Stimulated activated CD4-positive, alpha-beta T cell treated with anti-CD3 and anti-CD28 coated beads, TNF-alpha, amount 100 ng/mL, for 4 hours (primary cell): ENCODE measurements at places on chromosomes 5 and 9.
A peak's percentile ranks its signal among the peaks of the same experiment; 100 is the strongest.

DNA sequence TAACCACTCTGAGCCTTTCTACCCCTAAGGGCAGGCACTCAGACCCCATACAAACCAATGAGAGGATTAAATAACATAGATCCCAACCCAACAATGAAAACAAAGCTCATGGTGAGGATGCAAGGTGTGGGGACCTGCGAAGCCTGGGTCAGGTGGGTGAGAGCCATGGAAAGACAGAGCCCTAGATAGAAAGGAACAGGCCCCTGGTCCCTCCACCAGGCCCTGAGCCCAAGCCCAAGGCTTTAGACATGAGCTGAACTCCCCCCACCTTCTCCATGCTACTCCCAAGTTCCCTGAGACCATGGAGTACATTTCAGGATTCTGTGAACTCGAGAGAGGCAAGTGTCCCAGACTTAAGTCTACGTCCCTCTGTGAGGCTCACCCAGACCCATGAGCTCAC is 106.5 kb downstream of the SAXO1 start:
- DNase-seq, result no peak

DNA sequence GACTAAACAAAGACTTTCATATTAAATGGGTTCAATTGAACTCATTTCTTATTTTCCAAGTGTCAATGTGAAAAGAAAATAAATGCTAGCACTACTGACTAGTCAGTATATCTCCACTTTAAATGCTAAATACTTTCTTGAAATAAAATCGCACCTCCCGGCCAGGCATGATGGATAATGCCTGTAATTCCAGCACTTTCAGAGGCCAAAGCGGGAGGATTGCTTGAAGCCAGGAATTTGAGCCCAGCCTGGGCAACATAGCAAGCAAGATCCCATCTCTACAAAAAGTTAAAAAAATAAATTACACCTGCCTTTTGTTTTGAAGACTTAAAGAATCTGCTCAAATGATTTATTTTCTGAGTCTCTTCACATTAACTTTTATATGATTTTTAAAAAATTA is 34.7 kb downstream of the WDR36 start:
- DNase-seq, result no peak

DNA sequence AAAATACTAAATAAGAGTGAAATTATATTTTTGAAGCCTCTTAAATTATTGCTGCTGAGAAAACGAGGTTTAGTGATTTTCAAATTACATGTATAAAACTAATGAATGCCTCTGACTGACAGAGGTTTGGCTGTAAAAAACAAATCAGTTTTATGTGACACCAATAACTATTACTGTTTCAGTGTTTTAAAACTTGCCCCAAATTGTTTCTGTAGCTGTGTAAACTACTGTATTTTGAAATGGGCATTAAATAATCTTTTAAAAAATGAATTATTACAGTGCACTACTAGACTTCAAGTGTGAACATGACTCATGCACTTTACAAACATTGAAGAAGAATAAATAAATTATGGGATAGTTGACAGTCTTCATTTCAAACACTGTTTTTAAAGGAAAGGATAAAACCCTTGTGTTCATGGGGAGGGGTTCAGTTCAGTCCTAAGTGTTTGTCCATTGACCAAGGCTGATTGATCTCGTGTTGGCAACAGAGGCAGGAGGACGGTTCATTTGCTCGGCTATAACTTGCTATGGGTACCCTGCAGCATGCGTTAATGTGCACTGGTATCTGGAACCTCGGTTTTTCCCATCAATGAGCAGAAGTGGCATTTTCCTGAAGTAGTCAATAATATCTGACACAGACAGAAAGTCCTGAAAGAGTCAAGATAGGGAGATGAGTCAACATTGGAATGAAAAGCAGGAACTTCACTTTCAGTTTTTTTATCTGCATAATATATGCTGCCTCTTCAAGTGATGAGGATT is 15.6 kb downstream of the C5orf58 start:
- DNase-seq, result no peak

GRCh38 chr9:908536-909205 is 67.2 kb downstream of the DMRT1 start:
- DNase-seq, result no peak

GRCh38 chr9:134185536-134186011 is 21.2 kb upstream of the RNU6ATAC start:
- no peak for DNase-seq

DNA sequence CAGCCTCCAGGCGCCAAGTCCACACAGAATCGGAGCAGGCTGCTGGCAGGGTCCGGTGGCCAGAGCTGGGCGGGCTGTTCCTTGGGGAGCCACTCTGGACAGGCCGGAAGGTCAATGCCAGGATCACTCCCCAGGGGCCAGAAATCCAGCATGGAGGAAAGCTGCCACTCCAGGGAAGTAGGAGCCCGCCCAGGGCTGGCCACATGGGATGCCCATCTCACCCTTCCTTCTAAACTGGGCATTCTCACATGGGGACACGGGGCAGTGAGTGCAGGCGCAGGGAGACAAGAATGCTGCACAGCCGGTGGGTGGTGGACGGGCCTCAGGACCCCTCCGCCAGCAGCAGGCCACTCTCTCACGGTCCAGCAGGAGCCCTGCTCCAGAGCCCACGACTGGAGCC is 58.2 kb downstream of the ADAMTS2 start:
- DNase-seq, result no peak

DNA sequence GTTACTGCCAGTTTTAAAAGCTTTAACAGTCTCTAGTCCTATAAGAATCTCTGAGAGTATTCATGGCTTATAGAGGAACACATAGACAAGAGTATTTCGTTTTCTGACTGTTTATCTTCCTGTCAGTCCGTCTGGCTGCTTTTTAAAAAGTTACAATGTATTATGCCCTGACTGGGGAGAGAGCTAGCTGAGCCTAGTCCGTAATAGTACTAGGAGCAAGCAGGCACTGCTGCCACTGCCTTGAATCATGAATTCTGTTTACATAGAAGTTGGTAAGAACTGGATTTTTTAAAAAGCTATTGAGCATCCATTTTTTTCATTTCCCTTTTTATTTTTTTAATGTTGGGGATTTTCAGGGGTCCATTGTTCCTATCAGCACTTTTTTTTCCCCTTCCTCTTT is 26.6 kb downstream of the XPA start:
- no peak for DNase-seq

DNA sequence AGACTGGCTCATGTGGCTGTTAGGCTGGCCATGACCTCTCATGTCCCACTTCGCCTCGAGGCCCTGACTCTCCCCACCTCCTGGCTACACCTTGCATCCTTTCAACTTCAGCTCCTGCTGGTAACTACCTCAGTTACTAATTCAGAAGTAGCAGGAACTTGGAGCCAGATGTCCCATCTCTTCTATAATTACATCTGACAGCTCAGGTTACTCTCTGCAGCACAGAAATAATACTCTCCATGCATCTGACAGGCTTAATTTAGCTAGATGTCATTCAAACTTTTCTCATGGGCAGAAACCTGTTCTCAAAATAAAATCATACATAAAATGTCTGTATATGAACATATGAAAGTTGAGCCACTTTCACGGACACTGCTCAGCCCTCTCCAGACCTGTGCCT is 92.2 kb upstream of the IL33 start:
- DNase-seq, result no peak

GRCh38 chr5:78985725-78986223 is 664 bp upstream of the ARSB start:
- DNase-seq, result peak; percentile 13

DNA sequence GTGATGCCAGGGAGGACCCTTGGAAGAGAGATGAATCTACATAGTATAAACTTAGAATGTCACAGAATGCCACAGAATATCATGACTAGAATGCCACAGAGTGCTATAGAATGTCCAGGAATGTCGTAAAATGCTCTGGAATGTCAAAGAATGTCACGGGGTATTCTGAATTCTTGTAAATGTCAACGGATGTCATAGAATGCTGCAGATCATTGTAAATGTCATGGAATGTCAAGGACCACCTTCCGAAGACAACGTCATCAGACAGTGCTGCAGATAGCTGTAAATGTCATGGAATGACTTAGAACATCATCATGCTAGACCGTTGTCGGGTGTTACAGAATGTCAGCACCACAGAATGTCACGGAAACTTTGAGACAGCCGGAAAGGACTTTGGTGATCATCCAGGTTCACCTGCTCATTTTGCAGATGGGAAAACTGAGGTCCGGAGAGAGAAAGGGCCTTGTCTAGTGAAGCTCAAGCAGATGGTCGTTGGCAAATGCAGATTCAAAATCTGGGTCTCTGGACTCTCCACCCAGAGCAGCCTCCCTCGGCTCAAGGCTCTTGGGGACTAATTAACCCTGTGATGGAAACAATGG is 117.1 kb downstream of the LHX2 start:
- DNase-seq, result no peak

DNA sequence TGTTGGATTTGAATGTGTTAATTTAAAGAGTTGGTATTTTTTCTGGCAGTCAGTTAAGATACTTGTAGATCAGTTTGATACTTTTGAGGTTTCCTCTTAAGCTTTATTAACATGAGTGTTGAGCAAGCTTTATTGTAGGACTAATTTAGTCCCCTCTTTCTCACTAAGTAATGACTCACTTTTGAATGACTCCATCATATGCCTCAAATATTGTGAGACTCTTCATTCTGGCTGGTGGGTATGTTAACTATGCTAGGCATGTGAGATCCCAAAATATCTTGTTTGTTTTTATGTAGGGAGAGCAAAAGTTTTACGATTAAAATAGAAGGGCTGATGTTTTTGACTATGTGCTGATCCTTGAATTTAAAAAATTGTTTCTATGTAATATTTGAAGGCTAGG is 355.7 kb downstream of the IZUMO3 start:
- DNase-seq, result no peak

- no peak for DNase-seq
These were observed 36.9 kb upstream of the ADAMTS16 start for GRCh38 chr5:5103245-5103644.

- DNase-seq, result no peak
These were observed 91.1 kb upstream of the CD180 start for GRCh38 chr5:67287510-67288268.

- DNase-seq, result no peak
These were observed 374.4 kb downstream of the ENC1 start for GRCh38 chr5:74266132-74266531.

DNA sequence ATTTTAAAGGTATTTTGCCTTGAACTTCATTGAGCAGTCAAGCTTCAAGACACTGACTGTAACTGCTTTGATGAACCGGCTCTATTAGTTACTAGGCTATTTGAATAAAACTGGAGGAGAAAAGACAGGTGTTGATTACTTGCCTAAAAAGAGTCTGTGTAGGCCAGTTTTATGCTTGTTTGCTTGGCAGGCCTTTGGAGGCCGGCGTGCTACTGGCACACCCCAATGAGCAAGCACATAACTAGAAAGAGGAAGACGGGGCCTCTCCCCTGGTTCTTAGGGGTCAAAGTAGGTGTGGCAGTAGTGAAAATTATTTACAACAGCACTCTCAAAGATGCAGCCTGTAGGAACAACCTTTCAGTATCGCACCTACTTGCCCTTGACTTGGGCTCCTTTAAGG is 2.1 kb upstream of the ZFR start:
- DNase-seq, result no peak

DNA sequence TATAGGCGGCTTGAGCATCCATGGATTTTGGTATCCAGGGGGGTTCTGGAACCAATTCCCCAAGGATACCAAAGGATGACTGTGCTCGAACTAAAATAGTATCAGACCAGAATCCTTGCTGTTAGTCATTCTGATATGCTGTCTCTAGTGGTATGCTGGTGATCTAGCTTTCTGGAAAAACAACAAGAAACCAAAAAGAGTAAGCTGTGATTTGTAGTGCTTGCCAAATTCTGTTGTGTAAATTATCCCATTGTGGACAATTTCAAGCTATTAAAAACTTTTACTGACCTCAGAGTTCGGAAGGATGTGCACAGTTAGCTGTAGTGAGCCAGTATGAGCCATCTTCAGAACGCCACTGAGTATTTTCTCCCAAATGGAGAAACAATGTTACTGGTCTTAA is 99.0 kb upstream of the FBN2 start:
- DNase-seq, result no peak

DNA sequence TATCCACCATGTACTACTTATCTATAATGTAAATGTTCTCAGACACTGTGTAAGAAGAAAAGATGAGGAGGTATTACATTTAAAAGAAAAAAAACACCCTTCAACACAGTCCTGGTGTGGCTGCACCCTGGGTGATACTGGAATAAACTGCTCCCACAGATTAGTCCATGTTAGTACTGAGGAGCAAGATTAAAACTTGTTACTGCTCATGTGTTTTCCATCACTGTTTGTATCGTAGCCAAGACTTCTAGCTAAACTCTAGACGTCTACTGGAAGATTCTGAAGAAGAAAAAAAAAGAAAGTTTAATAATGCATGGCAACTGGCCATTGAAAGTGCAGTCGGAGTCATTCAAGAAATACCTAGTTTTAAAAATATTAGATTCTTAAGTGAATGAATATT is at the start of gene ASPN:
TSS of gene ASPN (minus strand) at position 178 of the 400 bp plus-strand sequence.
- DNase-seq, result no peak

GRCh38 chr5:106755789-106756188 is 914.9 kb downstream of the EFNA5 start:
- DNase-seq, result no peak

- DNase-seq, result no peak
These were observed 34.9 kb downstream of the NSA2 start for GRCh38 chr5:74801941-74802340.

DNA sequence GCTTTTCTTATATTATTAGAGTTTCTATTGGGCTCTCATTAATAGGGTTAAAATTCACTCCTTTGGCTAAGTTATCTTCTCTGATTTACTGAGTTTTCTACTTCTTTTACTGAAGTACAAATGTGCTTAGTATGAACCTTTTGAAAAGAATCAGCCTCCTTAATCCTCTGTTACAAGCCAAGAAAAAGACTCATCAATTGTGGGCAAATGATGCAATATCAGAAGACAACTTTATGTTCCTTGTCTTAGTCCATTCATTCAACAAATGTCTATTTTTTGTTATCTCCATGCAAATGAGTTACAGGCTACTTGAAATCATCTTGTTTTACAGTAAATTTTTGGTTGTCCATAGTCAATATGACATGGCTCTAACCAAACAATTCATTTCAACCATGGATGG is 40.3 kb downstream of the SNCAIP start:
- DNase-seq, result no peak

- DNase-seq, result no peak
These were observed 71.7 kb upstream of the SH3PXD2B start for GRCh38 chr5:172525996-172526360.

- DNase-seq, result no peak
These were observed 11.1 kb downstream of the CCDC187 start for GRCh38 chr9:136292591-136293448.
